ENCODE measurements at places on chromosomes 12 and 14.

GRCh38 chr12:53838978-53839377 is 87.2 kb upstream of the CISTR start:
- no peak for ATAC-seq

DNA sequence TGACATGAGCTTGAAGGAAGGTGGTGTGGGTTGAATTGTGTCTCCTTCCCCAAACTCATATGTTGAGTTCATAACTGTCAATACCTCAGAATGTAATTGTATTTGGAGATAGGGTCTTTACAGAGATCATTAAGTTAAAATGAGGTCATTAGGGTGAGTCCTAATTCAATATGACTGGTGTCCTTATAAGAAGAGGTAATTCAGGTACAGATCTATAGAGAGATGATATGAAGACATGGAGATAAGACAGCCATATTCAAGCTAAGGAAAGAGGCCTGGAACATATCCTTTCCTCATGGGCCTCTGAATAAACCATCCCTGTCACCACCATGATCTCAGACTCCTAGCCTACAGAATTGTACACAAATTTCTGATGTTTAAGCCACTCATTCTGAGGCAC is 514.7 kb upstream of the MGAT4C start:
- ATAC-seq, result no peak

DNA sequence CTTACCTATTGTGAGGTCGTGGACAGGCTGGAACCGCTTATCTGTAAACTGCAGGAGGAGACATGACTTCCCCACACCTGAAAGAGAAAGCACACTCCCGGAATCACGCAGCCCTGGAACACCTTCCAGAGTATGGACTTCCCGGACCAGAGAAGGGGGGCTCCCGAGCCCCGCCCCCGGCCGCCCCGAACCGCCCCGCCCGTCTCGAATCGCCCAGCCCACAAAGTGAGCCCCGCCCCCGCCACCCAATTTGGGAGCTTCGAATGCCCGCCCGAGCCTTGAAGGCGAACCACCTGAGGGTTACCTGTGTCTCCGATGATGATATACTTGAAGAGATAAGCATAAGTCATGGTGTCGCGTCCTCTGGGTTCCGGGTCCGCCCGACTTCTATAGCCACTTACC is 235 bp downstream of the RAB2B start:
- ATAC-seq, result peak; percentile 85

GRCh38 chr12:12776261-12776660 is 9.2 kb upstream of the APOLD1 start:
- no peak for ATAC-seq

DNA sequence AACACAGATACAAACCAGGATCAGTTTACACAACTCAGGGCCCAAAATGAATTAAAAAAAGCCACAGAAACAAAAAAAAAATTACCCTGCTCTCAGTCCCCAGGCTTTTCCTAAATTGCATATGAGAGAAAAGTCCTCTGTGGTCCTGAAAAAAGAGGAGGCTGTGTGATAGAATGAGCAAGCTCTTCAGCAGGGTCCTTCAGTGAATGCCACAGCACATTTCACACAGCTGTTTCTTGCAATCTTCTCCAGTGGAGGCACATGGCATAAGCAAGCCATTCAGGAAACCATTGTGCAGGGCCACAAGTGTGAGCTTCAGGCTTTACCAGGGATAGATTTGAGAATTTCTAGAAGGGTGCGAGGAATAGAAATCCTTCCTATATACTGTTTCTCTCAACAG is 168.5 kb downstream of the PPM1H start:
- no peak for ATAC-seq

DNA sequence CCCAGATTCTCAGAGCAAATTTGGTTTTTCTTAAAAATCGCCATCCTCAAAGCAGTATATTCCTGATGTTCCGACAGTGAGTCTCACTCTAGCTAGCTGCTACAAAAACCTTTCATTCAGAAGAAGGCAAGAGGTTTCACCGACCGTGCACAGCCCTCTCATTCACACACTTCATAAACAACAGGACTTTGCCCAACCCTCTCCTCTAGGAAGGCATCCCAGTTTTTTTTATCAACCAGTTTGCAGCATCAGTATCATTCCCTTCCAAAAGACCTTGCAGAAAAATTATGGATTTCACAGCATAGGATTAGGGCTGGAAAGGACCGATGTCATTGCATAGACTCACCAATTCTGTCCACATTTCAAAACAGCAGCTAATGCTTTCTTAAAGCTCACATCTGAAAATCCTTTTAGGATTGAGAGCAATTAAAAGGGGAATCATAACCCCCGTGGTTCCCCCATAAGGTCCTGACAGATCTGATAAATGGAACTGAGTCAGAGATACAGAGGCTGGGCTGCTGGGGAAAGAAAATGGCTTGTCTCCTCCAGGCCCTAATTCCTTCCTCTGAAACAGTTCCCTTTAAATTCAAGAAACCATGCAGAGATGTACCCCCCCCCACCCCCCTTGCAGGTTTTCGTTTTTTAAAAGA is 597 bp downstream of the SVOP start:
- ATAC-seq, result no peak

GRCh38 chr12:124861898-124862676 is 1.6 kb downstream of the SCARB1 start:
- no peak for ATAC-seq

GRCh38 chr14:53032161-53032803 is 81.4 kb upstream of the FERMT2 start:
- ATAC-seq, result peak; percentile 77

DNA sequence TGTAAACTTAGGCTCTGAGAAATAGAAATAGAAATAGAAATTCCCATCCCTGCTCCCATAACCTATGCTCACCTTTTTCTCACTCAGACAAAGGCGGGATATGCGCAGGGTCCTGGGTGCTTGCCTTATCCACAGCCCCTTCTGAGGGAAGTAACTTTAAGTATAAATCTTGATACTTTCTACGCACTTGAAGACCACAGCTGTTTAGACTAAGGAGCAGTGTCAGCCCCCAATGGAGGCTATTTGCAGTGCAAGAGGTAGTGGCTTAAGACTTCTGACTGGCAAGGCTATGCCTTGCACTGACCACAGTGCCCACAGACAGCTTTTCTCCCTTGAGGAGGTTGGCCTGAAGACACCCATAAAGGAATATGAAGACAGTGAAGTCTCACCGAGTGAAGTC is 35.2 kb downstream of the ASCL1 start:
- ATAC-seq, result no peak

DNA sequence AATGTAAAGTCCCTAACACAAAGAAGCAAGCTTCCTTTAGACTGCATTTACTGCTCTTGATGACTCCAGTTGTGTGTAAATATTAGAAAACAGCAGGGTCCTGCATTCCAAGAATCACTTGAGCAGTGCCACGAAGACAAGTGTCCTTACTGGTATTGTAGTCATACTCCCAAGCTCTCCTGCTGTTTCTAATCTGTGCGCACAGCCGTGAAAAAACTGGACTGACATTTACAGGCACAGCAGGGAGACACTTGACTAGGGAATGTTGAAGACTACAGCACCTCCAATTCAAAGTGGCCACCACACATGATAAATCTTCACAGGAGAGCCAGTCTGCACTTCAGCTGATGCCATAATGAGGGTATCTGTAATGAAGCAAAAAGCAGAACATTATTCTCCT is 91.4 kb downstream of the VRK1 start:
- ATAC-seq, result no peak

GRCh38 chr14:65410640-65411039 is 1.9 kb upstream of the FUT8 start:
- no peak for ATAC-seq

- no peak for ATAC-seq
Observed at GRCh38 chr12:12715459-12716150, 1.6 kb upstream of the CDKN1B start.

DNA sequence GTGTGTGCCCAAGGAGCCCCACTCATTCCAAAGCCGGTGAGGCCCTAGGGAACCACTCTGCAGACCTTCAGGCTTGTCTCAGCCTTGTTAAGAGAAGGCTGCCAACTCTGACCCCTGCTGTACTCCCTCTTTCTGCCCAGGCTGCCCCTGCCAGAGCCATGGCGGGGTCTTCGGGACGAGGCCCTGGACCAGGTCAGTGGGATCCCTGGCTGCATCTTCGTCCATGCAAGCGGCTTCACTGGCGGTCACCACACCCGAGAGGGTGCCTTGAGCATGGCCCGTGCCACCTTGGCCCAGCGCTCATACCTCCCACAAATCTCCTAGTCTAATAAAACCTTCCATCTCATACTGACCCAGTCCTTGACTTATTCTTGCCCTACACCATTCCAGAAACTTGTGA is 7.3 kb downstream of the MYG1 start:
- no peak for ATAC-seq

GRCh38 chr14:54722791-54723432 is 156.0 kb downstream of the SAMD4A start:
- no peak for ATAC-seq

- no peak for ATAC-seq
Observed at GRCh38 chr14:62168564-62169155, 406.4 kb downstream of the SNAPC1 start.

DNA sequence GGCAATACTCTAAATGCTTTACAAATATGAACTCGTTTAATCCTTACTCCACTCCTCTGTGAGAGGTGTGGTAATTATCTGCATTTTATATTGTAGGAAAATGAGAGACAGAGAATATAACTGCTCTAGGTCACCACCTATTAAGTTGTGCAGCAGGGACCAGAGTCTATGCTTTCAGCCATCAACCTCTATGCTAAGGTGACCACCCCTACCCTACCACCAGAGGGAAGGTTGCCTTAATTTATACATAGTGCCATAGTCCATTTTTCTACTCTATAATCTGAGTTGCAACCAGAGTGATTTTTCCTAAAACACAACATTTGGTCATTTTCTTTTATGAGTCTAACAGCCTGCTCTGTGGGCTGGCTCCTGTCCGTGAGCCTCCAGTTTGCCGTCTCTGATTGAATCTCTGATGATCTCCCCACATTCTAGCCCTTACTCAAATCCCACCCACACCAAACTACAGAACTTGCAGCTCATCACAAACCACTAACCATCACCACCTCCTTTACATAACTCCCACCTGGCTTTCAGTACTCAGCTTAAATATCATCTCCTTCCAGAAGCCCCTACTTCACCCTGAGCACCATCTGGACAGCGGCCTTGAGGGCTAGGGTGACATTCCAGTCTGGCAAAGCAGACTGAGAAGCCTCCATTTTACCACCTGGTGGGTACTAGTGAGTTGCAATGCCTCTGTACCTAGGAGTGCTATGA is 126.6 kb downstream of the PPM1H start:
- no peak for ATAC-seq

GRCh38 chr12:120825337-120825736 is 78.8 kb downstream of the SPPL3 start:
- ATAC-seq, result no peak

DNA sequence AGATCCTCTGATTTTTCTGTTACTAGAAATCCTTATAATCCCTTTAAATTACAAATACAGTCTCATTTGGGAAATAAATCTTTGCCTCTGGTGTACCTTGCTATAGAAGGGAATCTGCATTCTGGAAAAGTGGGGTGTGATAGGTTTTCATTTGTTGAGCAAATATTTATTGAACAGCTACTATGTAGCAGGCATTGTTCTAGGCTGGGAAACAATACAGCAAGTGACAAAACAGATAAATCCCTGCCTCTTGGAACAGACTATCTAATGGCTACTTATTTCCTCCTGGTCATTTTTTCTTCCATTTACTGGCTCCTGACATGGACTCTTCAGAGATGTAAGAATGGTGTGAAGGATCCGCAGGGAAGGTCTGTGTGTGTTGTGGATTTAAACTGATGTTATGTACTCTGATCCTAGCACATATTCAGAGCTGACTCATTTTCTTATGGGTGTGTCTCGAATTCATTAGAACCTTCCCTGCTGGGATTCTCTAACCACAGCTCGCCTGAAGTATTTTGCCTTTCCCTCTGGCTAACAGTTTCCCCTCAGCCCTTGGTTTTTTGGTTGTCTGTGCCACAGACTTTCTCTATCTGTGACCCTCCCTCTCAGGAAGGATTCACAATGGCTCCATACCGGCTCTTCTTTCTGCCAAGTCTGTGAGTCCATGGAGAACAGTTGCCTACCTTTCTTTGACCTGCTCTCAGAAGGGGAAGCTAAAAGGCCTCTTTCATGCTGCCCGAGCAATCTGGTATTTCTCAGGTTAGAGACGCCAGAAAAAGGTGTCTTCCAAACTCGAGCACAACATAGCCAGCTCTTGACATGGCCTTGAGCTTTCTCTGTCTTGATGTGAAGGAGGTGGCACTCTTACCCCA is 53.7 kb downstream of the TMTC2 start:
- ATAC-seq, result no peak

Data from gastroesophageal sphincter (tissue), 4 donors.